ENCODE measurements at places on chromosomes 1 and 21.

DNA sequence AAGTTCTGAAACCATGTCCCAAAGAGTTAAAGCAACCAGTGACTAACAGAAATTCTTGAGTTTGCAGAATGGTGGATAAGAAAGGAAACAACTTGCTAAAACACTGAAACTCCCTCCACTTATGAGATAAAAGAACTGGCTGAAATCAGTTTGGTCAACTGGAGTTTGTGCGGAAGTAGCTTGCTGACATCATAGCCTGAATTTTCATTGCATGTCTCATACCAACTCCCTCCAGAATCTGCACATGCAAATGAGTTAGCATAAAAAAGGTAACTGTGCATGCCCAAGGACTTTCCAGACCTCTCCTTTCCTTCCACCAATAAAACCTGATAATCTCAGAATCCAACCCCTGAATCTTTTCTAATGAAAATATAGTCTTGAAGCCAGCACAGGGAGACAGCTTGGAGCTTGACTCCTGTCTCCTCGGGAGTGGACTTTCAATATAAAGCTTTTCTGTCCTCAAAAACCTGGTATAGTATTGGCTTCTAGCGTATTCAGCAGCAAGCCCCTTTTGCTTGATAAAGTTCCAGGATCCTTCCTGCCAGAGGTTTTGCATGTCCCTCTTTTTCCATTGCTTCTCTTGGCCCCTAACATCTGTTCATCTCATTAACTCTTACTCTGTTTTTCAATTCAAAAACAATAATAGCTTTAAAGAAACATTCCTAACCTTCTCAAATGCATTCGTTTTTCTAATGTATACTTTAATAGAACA lies 785.8 kb upstream of the ADGRL4 start:
- no peak overlapping the region for H3K4me3 ChIP-seq
- H3K4me1 ChIP-seq, result no peaks in the 10 kb centered on the region
- H3K27me3 ChIP-seq, result no peaks in the 10 kb centered on the region
- H3K36me3 ChIP-seq, result no peaks in the 10 kb centered on the region
- no peak for DNase-seq
- no peak overlapping the region for H3K27ac ChIP-seq

- no peak overlapping the region for H3K27ac ChIP-seq
- DNase-seq, result no peak
- H3K36me3 ChIP-seq, result no peaks in the 10 kb centered on the region
- H3K27me3 ChIP-seq, result no peaks in the 10 kb centered on the region
Measured at GRCh38 chr1:220922951-220923350, 43.7 kb downstream of the HLX start.

DNA sequence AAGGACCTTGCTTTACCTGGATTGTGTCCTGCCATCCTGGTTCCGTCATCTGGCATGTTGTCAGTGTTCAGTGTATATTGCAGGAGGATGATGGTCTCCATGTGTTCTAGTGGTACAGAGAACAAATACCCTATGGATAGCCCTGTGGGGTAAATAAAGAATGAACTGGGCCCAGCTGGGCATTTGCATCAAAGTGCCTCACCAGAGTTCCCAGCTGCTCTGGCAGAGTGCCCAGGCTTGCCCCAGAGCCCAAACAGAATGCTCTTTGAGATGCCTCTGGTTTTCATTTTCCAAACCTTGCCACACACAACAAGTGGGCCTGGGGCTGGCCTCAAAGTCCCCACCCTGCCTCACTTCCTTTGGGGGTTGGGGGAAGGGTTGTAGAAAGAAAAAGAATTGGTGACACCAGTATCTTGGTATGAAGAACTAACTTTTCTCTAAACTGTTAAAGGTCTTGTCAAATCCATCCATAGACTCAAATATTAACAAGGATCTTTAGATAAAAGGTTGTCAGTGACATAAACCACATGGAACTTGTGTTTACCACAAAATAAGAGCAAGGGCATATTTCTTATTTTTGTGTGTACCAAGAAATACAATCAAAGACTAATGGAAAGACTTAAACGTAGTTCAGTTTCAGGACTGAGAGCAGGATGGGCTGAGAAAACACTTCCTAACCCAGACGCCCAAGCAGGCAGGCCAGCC lies 82.2 kb downstream of the LMO4 start:
- H3K27me3 ChIP-seq, result no peaks in the 10 kb centered on the region
- DNase-seq, result no peak
- H3K4me1 ChIP-seq, result no peaks in the 10 kb centered on the region
- H3K4me3 ChIP-seq, result no peak overlapping the region

GRCh38 chr1:90534663-90535295 lies 182.3 kb downstream of the BARHL2 start:
- no peaks in the 10 kb centered on the region for H3K36me3 ChIP-seq
- DNase-seq, result no peak
- no peak overlapping the region for H3K27ac ChIP-seq
- H3K4me1 ChIP-seq, result no peaks in the 10 kb centered on the region

GRCh38 chr1:234533975-234534876 lies 55.2 kb upstream of the TARBP1 start:
- no peak for DNase-seq
- H3K27me3 ChIP-seq, result no peaks in the 10 kb centered on the region
- peaks cover 83% of the 10 kb centered on the region for H3K4me1 ChIP-seq
- no peaks in the 10 kb centered on the region for H3K36me3 ChIP-seq

DNA sequence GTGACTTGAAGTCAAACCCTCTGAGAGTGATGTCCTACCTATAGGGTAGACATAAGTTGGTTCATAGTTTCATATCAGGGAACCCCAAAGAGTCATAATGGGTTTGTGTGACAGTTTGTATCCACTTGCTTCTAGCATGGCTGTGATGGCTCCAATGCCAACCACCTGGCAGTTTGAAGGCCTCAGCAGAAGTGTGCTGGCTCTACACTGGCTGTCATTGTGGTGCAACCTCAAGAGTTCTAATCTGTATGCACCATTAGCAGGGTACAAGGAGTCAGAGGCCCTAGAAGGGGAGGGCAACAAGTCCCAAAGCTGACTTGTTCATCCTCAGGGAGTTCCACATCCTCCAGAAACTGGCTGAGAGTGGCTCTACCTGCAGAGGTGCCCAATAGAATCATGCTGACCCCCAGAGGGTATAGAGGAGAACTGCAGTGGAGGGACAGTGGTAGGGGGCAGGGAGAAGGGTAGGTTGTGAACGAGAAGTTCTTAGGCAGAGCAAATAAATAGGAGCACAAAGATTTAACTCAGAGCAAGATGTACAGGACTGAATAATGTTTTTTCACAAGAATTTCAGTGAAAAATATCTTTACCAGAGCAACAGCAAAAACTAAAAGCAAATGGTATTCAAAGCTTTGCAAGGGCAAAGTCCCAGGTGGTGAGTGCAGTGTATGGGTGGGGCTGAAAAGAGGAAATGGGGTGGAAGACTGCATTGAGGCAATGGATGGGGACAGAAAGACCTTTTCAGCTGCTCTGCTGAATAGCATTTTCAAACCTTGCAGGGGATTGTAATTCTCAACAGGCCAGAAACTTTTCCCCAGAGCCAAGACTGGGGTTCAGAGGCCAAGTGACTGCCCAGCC lies 3.2 kb downstream of the FCRL2 start:
- no peaks in the 10 kb centered on the region for H3K27me3 ChIP-seq
- no peaks in the 10 kb centered on the region for H3K4me1 ChIP-seq
- no peak overlapping the region for H3K4me3 ChIP-seq
- no peak for DNase-seq
- no peak overlapping the region for H3K27ac ChIP-seq

- no peak for DNase-seq
- H3K4me3 ChIP-seq, result no peak overlapping the region
- H3K4me1 ChIP-seq, result no peaks in the 10 kb centered on the region
- no peak overlapping the region for H3K27ac ChIP-seq
- H3K36me3 ChIP-seq, result no peaks in the 10 kb centered on the region
- no peaks in the 10 kb centered on the region for H3K27me3 ChIP-seq
Measured at GRCh38 chr1:98078596-98078995, 157.8 kb upstream of the DPYD start.

DNA sequence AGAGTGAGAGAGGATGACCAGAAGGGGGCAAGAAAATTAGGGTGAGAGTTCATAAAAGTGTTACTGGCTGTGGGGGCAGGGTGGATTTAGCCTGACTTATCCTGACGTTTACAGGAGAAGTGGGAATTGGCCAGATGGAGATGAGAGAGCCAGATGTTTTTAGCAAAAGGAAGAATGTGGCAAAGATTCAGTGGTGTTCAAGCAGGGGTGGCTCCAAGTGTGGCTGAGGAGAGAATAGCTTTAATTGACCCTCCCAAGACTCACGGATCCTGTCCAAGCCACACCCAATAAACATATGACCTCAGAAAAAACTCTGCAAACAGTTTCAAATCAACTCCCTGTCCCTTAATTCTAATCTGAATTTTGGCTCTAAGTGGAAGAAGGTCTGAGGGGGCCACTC lies 35.2 kb upstream of the EDEM3 start:
- no peak overlapping the region for H3K4me3 ChIP-seq
- H3K36me3 ChIP-seq, result no peaks in the 10 kb centered on the region
- DNase-seq, result no peak
- H3K27me3 ChIP-seq, result no peaks in the 10 kb centered on the region
- peaks cover 21% of the 10 kb centered on the region for H3K4me1 ChIP-seq

DNA sequence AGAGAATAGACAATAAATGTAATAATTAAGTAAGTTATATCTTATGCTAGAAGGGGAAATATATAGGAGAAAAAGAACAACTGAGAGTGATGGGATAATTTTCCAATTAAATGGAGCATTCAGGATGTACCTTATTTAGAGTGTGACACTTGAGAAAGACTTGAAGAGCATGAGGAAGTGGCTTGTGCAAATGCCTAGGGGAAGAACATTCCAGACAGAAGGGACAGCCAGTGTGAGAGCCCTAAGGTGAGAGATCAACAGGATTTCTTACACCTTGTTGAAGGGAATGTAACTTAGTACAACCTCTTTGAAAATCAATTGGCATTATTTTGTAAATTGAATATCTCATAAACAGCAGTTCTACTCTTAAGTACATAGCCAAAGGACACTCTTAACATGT lies 28.8 kb upstream of the TSPAN2 start:
- no peaks in the 10 kb centered on the region for H3K4me1 ChIP-seq
- H3K36me3 ChIP-seq, result no peaks in the 10 kb centered on the region
- DNase-seq, result no peak
- H3K27ac ChIP-seq, result no peak overlapping the region

- no peaks in the 10 kb centered on the region for H3K27me3 ChIP-seq
- H3K36me3 ChIP-seq, result no peaks in the 10 kb centered on the region
- no peak overlapping the region for H3K27ac ChIP-seq
- DNase-seq, result no peak
Measured at GRCh38 chr1:94100129-94100784, 20.7 kb downstream of the ABCA4 start.

- no peak overlapping the region for H3K4me3 ChIP-seq
- H3K36me3 ChIP-seq, result no peaks in the 10 kb centered on the region
- H3K27me3 ChIP-seq, result no peaks in the 10 kb centered on the region
- H3K27ac ChIP-seq, result peak overlapping the region; percentile 68
- no peaks in the 10 kb centered on the region for H3K4me1 ChIP-seq
Measured at GRCh38 chr1:66402194-66402593, 131.8 kb upstream of the SGIP1 start.

- no peaks in the 10 kb centered on the region for H3K36me3 ChIP-seq
- H3K4me1 ChIP-seq, result no peaks in the 10 kb centered on the region
- no peak overlapping the region for H3K27ac ChIP-seq
Measured at GRCh38 chr1:190399233-190399632, 78.4 kb downstream of the BRINP3 start.

GRCh38 chr1:247112479-247112781 lies 8.3 kb upstream of the ZNF669 start:
- no peak for DNase-seq
- peaks cover 32% of the 10 kb centered on the region for H3K4me1 ChIP-seq
- H3K4me3 ChIP-seq, result peak overlapping the region; percentile 89
- no peaks in the 10 kb centered on the region for H3K36me3 ChIP-seq

GRCh38 chr1:236808564-236809130 lies 13.6 kb downstream of the MTR start:
- H3K36me3 ChIP-seq, result no peaks in the 10 kb centered on the region
- no peak for DNase-seq
- no peaks in the 10 kb centered on the region for H3K27me3 ChIP-seq
- no peak overlapping the region for H3K27ac ChIP-seq

DNA sequence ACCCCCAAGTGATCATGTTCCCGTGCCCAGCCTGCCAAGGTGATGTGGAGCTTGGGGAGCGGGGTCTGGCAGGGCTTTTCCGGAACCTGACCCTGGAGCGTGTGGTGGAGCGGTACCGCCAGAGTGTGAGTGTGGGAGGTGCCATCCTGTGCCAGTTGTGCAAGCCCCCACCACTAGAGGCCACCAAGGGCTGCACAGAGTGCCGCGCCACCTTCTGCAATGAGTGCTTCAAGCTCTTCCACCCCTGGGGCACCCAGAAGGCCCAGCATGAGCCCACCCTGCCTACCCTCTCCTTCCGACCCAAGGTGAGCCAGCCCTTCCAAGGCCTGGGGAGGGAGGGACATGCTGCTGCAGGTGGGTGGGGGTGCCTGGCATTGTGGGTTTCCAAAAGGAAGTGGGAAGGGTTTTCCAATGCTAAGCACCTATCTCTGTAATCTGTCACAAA lies 2.3 kb downstream of the TRIM46 start:
- peaks cover 28% of the 10 kb centered on the region for H3K4me1 ChIP-seq
- H3K27ac ChIP-seq, result no peak overlapping the region
- H3K4me3 ChIP-seq, result no peak overlapping the region
- DNase-seq, result no peak
- no peaks in the 10 kb centered on the region for H3K27me3 ChIP-seq
- no peaks in the 10 kb centered on the region for H3K36me3 ChIP-seq

- DNase-seq, result no peak
- H3K4me3 ChIP-seq, result no peak overlapping the region
- H3K36me3 ChIP-seq, result peaks cover 5% of the 10 kb centered on the region
- H3K27me3 ChIP-seq, result peaks cover 36% of the 10 kb centered on the region
- no peak overlapping the region for H3K27ac ChIP-seq
Measured at GRCh38 chr1:41377397-41377796, 16.2 kb downstream of the FOXO6 start.

DNA sequence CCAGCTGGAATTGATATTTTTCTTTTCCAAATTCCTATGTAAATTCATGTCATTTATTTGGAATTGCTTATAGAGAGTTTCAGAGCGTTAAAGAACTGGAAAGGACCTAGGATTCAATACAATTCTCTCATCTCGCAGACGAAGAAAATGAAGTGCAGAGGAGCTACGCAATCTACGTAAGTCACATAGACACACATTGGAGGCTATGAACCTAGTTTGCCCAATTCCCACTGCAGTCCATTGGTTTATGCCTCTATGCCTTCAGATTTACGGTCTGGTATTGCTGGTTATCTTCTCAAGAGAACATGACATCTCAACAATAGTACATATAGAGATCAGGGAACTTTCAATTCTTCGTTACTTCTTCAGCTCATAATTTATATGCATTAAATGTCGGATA lies 971 bp upstream of the RNF2 start:
- H3K4me3 ChIP-seq, result no peak overlapping the region
- H3K27ac ChIP-seq, result peak overlapping the region; percentile 89
- no peak for DNase-seq
- H3K27me3 ChIP-seq, result no peaks in the 10 kb centered on the region
- H3K4me1 ChIP-seq, result no peaks in the 10 kb centered on the region
- no peaks in the 10 kb centered on the region for H3K36me3 ChIP-seq

GRCh38 chr1:244802556-244803239 lies 32.8 kb upstream of the COX20 start:
- no peak overlapping the region for H3K27ac ChIP-seq
- H3K4me1 ChIP-seq, result no peaks in the 10 kb centered on the region
- no peak for DNase-seq
- H3K36me3 ChIP-seq, result no peaks in the 10 kb centered on the region
- no peak overlapping the region for H3K4me3 ChIP-seq

Measured in esophagus squamous epithelium (tissue), 5 donors.